ENCODE measurements at places on chromosomes 4 and X.
A peak's percentile ranks its signal among the peaks of the same experiment; 100 is the strongest.

DNA sequence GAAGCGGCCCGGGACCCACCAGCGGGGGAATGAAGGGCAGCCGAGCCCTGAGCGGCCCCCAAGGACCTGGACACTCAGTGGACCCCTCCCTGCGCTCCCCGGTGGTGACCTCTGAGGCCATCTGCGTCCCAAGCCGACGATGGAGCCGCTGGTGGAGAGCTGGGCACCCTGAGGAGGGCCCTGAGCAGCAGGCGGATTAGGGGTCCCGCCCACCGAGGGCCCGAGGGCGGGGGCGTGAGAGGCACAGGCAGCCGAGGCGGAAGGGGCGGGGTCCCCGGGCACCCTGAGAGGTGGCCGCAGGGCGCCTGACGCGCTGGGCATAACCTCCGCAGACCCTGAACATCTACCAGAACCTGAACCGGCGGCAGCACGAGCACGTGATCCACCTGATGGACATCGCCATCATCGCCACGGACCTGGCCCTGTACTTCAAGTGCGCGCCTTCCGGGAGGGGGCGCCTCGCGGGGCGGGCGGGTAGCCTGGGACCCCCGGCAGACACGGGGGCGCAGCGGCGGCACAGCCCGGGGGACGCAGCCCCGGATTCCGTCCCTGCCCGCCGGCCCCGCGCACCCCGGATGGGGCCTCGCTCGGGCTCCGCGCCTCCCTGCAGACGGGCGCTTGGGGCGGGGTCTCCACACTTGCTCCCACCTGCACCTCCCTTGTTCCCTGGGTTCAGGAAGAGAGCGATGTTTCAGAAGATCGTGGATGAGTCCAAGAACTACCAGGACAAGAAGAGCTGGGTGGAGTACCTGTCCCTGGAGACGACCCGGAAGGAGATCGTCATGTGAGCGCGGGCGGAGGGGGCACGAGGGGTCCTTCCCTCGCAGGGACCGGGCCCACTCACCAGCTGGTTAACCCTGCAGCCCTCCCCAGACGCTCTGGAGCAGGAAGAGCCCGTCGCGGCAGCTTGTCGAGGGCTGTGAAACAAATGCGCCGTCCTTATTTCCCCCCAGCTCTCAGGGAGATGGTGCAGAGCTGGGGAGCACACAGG lies 10.3 kb downstream of the ATP5ME start:
- peak; percentile 71 for DNase-seq

DNA sequence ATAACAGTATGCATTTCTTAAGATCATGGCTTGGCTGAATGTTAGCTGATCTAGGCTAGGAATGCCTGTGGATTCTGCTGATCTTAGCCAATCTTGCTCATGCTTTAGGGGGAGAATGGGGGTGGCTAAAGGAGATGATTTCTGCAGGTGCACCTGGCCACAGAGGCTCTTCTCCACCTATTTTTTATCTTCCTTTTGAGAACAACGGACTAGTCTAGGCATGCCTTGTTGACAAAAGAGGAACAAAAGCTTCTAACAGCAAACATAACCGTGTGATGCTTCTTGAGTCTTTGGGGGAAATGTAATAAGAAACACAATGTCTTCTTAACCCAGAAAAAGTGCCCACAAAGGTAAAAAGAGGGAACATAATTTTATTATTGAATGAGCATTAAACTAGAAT lies 743.5 kb downstream of the ARAP2 start:
- DNase-seq: no peak

- DNase-seq: no peak
Observed at GRCh38 chr4:176642472-176642871, 150.2 kb downstream of the VEGFC start.

GRCh38 chrX:9312922-9313867 lies 151.7 kb upstream of the TBL1X start:
- peak; percentile 45 for DNase-seq

GRCh38 chr4:173171098-173171497 lies 2.5 kb downstream of the GALNT7 start:
- DNase-seq: no peak

- no peak for DNase-seq
Observed at GRCh38 chrX:40318076-40318475, 220.3 kb upstream of the BCOR start.

GRCh38 chrX:499870-500364 lies 113.2 kb upstream of the PPP2R3B start:
- DNase-seq: no peak

DNA sequence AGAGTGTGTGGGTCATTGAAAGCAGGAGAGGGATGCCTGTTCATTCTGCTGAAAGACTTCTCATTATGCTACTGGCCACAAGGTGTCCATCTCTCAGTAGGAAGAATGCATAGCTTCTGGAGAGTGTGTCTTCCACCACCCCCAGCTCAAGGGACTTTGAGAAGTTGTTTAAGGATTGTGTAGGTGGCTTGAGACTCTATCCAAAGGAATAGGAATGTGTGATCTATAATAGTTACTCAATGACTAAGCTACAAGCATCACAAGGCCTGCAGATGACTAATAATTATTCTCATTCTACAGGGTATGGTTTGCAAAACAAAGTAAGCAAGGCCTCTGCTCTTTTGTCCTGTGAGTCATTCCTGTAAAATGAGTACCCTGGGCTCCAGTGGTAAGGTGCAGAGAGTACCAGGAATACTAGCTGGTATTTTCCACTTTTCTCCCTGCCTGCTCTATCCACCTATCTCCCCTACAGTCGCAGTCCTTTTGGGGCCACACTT lies 279.8 kb upstream of the BOD1L1 start:
- no peak for DNase-seq

DNA sequence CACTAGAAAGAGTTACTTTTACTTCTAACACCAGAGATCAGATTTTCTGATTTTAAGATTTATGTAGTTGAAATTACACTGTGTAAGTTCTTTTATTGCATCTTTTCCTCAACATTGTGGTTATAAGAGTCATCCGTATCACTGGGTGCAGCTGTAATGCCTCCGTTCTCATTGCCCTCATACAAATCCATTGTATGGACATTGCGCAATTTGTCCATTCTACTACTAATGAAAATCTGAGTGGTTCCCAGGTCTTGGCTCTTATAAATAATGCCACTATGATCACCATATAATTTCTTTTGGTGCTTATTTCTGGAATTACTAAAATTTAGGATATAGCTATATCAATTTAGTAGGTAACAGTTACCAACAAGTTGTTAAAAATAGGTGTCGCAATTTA lies 614.0 kb upstream of the GALNT7 start:
- no peak for DNase-seq

DNA sequence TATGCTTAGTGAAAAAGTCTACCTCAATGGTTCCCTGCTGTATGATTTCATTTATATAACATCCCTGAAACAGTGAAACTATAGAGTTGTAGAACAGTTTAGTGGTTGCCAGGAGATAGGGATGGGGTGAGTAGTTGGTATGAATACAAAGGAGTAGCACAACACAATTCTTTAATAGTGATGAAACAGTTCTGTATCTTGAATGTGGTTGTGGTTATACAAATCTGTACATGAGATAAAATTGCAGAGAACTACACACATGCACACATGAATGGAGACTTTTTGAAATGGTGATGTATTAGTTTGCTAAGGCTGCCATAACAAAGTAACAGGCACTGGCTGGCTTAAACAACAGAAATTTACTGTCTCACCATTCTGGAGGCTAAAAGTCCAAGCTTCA lies 677.1 kb downstream of the ADGRL3 start:
- no peak for DNase-seq

- no peak for DNase-seq
Observed at GRCh38 chr4:121353213-121353612, 27.6 kb downstream of the QRFPR start.

DNA sequence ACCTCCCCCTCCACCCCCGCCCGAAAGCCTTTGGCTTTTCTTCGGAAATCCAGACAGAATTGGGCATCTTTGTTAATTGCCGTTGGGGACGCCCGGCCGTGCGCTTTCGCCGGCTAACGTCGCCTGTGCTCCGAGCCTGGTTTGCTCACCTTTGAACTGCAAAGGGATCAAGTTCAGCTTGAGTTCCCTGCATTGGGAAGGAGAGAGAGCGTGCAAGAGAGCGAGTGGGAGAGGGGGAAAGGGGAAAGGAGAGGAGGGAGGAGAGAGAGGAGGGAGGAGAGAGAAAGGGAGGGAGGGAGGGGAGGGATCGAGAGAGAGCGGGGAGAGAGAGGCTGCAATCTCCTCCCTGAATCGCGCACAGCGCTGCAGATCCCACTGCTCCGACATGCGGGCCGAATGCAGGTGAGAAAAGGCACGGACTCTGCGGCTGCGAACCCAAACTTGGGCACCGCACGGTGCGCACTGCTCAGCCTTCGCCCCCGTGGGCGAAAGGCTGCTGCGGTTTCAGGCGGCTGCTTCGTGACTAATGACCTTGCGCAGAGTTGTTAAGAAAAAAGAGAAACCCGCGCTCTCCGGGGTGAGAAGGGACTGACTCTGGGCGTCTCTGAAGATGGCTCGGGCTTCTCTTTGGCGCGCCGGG lies at the start of gene PCDH7:
TSS of gene PCDH7 (plus strand) at position 349 of the 640 bp plus-strand sequence. CDS start 1,054 bp downstream, outside the sequence.
- no peak for DNase-seq

GRCh38 chrX:47242321-47242720 lies 9.5 kb downstream of the USP11 start:
- DNase-seq: no peak

GRCh38 chrX:64977830-64978229 lies 1.6 kb upstream of the ZC4H2 start:
- no peak for DNase-seq

DNA sequence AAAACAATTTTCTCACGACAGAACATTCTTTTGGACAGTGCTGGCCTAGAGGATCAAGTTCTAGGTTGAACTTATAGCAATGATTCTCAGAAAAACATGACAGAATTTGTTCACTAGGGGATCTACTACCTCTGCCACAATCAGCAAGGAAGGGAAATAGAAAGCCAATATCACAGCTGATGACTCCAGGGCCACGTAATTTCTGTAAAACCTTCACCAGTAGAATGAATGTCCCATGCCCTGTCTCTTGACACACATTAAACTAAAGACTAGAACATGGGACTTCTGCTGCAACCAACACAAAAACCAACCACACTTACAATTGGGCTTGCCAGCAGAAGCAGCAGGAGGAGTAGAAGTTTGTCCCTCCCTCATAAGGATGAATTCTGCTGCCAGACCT lies 86.0 kb upstream of the NPFFR2 start:
- DNase-seq: no peak

- no peak for DNase-seq
Observed at GRCh38 chr4:8342651-8343261, 73.2 kb downstream of the HTRA3 start.

- DNase-seq: no peak
Observed at GRCh38 chrX:40083120-40083978, 14.4 kb downstream of the BCOR start.

GRCh38 chrX:98924511-98924910 lies 1485.6 kb downstream of the PCDH19 start:
- DNase-seq: no peak

GRCh38 chrX:30283456-30284200 lies 25.6 kb downstream of the NR0B1 start:
- DNase-seq: no peak

- no peak for DNase-seq
Observed at GRCh38 chrX:29488919-29489318, 726.4 kb upstream of the MAGEB2 start.

DNA sequence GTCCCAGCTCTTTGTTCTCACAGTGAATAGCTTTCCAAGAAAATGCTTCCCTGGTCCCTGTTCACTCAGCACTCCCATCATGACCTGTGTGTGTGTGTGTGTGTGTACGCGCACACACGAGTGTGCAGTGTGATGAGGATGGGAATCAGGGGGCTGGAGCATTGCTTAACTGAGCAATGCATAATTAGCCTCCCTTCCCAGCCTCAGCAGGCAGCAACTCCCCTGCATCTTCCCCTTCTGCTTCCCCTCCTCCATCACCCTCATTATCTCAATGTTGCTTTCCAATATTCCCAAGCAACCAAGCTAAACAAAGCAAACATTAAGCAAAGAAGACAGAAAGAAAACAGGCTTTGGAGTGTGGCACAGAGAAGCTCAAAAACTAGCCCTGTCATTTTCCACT lies 137.0 kb downstream of the RBM47 start:
- DNase-seq: no peak

DNA sequence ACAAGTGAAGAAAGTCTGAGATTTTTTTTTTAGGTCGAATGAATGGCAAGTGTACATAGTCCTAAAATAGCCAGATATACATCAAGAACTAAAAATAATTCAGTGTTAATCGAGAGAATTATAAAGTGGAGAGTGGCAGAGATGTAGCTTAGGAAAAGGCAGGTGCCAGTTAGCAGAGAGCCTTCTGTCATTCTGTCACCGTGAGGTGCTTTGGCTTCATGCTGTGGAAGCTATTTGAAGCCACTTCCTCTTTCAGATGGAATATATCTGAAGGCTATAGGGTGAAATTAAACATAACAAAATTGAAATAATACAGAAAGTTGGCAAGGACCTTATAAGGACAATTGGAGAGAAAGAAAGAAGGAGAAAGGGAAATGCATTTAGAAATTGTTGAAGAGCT lies 756.3 kb downstream of the CCSER1 start:
- DNase-seq: no peak
